ENCODE measurements at places on chromosomes 3 and 15.
A peak's percentile ranks its signal among the peaks of the same experiment; 100 is the strongest.

GRCh38 chr3:139439278-139439677 lies 37.0 kb downstream of the RBP2 start:
- no peak for DNase-seq

DNA sequence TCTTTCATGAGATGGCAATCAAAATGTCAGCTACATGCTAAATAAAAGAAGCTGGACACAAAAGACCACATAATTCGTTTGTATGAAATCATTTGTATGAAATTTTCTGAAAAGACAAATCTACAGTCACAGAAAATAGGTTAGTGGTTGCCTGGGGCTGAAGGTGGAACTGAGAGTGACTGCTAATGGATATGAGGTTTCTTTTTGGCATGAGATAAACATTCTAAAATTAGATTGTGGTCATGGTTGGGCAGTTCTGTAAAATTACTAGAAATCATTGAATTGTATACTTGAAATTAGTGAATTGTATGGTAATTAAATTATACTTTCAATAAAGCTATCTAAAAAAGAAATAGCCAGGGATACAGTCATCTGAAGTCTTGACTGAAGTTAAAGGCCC lies 2.7 kb upstream of the DMXL2 start:
- DNase-seq, result no peak

GRCh38 chr3:50388016-50388719 lies 28.8 kb upstream of the TMEM115 start:
- DNase-seq, result no peak

DNA sequence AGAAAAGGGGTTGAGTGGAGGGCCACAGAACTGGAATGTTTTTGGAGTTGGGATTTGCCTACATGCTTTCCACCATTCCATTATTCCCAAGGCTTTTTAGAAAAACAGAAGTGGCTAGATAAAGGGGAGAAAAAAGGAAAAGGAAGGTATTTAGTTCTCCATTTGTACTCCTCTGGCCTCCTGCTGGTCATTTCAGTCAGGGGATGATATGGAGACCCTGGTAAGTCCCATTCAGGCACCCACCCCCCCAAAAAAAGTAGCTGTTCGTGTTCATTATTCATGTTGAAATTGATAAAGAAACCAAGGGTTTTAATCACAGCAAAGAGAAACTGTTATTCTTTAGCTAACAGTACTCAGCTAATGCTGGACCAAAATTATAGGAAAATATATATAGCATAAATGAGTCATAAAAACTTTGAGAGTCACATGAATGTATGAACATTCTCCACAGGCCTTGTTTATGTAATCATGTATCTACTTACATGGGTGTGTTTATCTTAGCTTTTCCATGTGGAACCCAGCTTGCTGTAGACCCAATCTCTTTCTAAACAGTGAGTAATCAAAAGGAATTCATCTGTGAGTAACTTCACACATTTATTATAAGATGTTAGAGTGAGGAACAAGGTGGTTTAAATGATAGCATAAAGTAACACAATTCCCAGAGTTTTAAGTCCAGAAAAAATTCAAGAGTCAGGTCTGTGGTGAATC lies 167.2 kb downstream of the KCNMB2 start:
- no peak for DNase-seq

DNA sequence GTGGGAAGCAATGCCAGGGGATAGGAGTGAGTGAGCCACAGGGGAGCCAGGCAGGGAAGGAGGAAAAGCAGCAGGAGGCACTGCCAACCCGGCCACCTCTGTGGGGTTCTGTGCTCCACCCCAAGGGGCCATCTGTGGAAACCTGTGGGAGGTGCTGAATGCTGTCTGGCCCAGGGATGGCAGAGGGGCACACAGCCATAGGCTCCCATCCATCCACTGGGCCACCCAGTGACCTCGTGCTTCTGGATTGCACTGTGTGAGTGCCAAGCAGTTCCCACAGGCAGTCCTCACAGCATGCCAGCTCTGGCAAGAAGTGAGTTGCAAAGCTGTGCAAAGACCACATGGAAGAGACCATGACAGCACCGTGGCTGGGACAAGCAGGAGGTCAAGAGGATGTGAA lies 27.5 kb downstream of the DNAJB8 start:
- no peak for DNase-seq

DNA sequence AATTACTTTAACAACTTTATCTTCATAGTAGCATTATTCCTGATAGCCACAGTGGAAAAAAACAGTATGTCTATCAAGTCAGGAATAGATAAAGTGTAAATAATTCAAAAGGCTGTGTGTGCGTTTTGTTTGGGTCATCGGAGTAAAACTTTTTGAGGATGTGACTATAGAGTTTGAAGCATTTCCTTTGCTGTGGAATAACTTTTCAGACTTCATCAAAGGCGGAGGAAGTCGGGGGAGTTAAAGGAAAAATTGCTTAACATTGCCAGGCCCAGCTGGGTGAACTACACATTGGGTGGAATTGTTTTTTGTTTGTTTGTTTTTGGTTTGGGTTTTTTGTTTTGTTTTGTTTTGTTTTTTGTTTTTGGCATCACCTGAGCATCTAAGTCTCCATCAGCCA lies 70.4 kb upstream of the CRTC3 start:
- no peak for DNase-seq

GRCh38 chr15:59013246-59013873 lies 25.9 kb downstream of the RNF111 start:
- no peak for DNase-seq

- peak; percentile 67 for DNase-seq
Measured at GRCh38 chr15:80977627-80978036, 12.0 kb downstream of the MESD start.

DNA sequence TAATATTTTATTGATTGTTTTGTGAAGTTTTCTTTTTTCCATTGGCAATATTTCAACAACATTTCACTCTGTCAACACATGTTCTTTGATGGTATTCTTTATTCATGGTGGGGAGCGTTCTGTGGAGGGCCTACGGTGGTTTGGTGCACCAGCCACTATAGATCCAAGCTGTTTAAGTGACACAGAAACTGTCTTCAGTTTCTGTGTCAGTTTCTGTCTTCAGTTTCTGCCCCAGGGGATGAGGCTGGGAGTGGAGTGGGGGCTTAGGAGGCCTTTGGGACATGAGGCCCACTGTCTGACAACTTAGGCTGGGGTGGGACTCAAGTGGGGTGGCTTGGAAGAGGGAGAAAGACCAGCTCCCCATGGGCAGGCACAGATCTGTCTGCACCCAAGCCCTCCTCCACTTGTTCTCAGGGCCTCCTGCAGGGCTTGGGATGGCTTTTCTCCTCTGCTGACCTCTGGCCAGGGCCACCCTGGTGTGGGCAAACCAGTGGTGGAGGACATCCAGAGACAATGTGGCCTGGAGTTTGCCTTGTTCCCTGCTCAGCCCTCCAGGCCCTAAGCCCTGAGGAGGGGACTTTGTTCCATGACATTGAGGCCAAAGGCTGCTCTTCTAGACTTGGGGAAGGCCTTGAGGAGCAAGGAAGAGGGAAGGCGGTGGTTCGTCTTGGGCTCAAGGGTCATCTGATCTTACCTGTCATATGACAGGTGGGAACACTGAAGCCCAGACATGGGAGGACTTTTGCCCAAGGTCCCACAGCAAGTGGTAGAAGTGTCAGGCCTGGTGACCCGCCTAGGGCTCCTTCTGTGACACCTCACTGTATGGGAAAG lies 60.3 kb upstream of the SMAD6 start:
- DNase-seq, result no peak

- DNase-seq, result peak; percentile 24
Measured at GRCh38 chr3:120039642-120040610, 54.3 kb downstream of the GSK3B start.

GRCh38 chr15:25554640-25555039 lies 115.8 kb upstream of the UBE3A start:
- no peak for DNase-seq

DNA sequence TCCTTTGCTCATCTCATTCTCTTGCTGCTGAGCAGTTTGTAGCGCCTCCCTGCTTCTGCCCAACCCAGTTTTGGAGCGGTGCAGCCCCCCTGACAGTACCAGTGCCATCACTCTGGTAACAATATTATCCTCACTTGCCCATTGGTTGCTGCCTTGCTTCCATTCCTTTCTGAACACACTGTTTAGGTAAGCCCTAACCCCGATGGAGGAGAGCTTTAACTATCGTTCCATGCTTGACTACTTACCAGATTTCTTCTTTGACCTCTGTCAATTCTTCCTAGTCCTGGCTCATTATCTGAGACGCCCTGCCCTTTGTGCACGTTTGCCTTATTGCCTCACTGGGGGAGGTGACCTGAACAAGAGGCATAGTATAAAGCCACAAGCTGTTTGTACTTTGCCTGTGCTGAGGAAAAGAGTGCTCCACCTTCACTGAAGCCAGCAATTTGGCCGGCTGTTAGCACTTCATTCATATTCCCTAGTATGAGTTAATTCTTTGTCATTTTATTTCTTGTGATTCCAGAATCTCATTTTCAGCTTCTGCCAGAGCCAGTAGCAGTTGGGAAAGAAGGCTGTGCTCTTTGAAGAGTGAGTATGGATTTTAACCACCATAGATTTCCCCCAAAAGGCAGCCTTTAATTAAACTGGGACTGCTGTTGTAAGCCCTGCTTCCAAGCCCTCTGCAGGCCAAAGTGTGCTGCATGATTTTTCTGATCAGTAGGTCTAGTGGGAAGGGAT lies 11.9 kb downstream of the ABHD6 start:
- DNase-seq, result no peak

GRCh38 chr15:73564255-73564654 lies 68.9 kb downstream of the NPTN start:
- no peak for DNase-seq

GRCh38 chr3:160200353-160200752 lies 24.9 kb upstream of the C3orf80 start:
- DNase-seq, result no peak

DNA sequence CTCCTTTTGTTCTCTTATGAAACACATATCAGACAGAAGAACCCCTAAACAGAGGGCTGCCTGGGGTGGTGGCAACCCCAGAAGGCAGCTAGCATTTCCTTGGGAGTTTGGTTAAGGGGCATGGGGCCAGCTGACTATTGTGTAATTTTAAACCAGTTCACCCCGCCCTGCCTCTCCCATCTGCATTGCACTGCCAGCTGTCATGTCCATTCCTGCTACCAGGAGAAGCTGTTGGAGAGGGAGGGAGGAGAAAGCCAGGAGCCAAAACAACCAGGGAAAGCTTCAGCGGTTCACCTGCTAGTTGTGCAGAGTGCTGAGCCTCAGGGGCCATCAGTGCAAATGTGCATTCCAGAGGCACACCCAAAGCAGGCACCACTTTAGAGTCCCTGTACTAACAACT lies 47.6 kb upstream of the ATP1B3 start:
- DNase-seq, result no peak

DNA sequence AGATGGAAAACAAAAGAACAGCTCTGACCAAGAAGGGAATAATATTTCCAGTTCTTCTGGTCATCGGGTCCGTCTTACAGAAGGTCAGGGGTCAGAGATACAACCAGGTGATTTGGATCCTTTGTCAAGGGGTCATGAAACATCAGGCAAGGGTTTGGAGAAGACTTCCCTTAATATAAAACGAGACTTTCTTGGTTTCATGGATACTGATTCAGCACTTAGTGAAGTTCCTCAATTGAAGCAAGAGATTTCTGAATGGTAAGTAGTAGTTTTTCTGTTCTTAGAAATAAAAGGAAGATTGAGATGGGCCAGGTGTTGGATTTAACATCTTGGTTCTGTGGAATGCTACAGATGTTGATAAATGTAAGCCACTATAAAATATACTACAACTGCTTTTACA lies 9.5 kb downstream of the MGA start:
- DNase-seq, result no peak

GRCh38 chr3:60933824-60934223 lies 317.4 kb downstream of the FHIT start:
- no peak for DNase-seq

- no peak for DNase-seq
Measured at GRCh38 chr3:126546013-126546412, 12.7 kb downstream of the C3orf22 start.

All from midbrain (tissue), 1 donor.